ENCODE measurements at places on chromosomes 3 and 15. TPM values are rescaled to one million over a fixed set of nuclear protein-coding genes. Genes with fewer than 3 reads are reported as not detected.

DNA sequence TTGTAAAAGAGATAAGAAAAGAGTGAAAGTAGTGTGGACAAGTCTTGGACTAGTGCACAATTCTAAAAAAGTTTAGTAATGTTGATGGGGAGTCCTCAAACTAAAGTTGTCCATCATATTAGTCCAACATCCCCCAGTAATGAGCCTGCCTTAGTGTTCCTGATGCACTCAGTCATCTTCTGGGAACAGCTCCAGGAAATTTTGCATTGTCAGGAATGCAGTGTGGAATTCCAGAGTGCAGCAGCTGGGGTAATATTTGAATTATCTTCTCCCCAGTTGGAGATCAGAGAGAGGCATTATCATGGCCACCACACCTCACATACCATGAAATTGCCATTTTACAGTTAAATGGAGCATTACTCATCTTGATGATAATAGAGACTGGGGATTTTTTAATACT lies 528.8 kb upstream of the NAALADL2 start:
- peak; percentile 71 for DNase-seq

NMNAT3 gene
- not detected for total RNA-seq

AQP9 gene
- not detected for total RNA-seq

FSD2 gene
- not detected for total RNA-seq
